ENCODE measurements at places on chromosomes 1 and 21.

GRCh38 chr1:180551997-180552396 lies 6.8 kb upstream of the OVAAL start:
- no peak for DNase-seq

- DNase-seq = no peak
Observed at GRCh38 chr1:217373761-217374701, 256.9 kb downstream of the GPATCH2 start.

GRCh38 chr1:212782422-212783154 lies 9.0 kb downstream of the NSL1 start:
- no peak for DNase-seq

- DNase-seq = no peak
Observed at GRCh38 chr1:32275424-32275823, 16.5 kb upstream of the HDAC1 start.

DNA sequence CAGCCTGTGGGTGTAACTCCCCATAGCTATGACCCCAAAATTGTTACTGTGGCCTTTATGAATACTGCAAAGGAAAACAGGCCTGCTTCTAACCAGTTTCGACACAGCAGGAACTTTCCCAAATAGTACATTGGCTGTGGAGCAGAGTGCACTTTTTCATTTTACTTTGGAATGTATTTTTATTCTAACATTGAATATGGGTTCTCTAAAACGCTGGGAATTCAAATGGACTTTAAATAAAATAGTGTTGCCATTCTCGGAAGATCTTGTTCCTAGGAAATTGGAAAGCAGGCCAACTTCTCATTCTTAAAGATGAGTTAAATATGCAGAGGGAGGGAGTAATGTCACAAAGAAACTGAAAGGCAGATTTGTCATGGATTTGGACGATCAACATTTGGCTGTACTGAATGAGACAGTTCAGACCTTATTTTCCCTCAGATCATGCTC lies 39.6 kb upstream of the ARHGAP29 start:
- no peak for DNase-seq
